ENCODE measurements at places on chromosomes 5 and 9. TPM values are rescaled to one million over a fixed set of nuclear protein-coding genes. Genes with fewer than 3 reads are reported as not detected.
A peak's percentile ranks its signal among the peaks of the same experiment; 100 is the strongest.

TRIM7 gene
- 5.7 TPM for total RNA-seq

ARSI gene
- total RNA-seq = 1.7 TPM

PDE6A gene
- not detected for total RNA-seq

DNA sequence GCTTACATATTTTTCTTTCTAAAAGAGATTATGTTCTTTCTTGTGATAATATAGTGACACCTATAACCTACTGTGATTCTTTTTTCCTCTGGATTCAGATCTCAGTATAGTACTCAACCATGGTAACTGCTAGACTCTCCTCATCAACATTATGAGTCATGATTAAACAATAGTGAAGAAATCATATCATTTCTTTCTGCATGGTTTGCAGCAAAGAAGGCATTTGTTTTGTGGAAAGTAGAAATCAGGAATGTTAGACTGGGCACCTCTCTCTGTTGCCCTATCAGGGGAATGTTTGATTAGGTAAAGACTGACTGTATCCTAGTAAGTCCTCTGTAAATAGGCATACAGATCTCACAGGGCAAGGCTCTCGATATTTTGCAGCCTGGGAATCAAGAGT is 25.6 kb upstream of the SMC2 start:
- DNase-seq = no peak

GRCh38 chr5:74586856-74587255 is 53.7 kb downstream of the ENC1 start:
- no peak for DNase-seq

- DNase-seq = peak; percentile 56
These were observed 41.8 kb downstream of the FYB1 start for GRCh38 chr5:39177631-39177964.

GRCh38 chr5:137933491-137933911 is 44.2 kb downstream of the PKD2L2 start:
- no peak for DNase-seq

GRCh38 chr5:116428413-116428812 is 146.2 kb downstream of the SEMA6A start:
- DNase-seq = no peak

GRCh38 chr9:108443019-108443633 is 412.7 kb downstream of the ACTL7B start:
- peak; percentile 32 for DNase-seq
